ENCODE measurements at places on chromosomes 7 and 10. TPM values are rescaled to one million over a fixed set of nuclear protein-coding genes. Genes with fewer than 3 reads are reported as not detected.

Gene KIF11
- 1.0 TPM for polyA plus RNA-seq

Gene NDUFA5
- polyA plus RNA-seq: 36.5 TPM

Gene PDZD8
- 11.0 TPM for polyA plus RNA-seq

Gene ZNF467
- polyA plus RNA-seq: 18.6 TPM

Gene SLC26A4
- 8.7 TPM for polyA plus RNA-seq

Gene HDAC9
- polyA plus RNA-seq: 2.2 TPM

Gene CPA5
- 0.08 TPM for polyA plus RNA-seq

Gene EIF4EBP2
- 22.9 TPM for polyA plus RNA-seq

Gene C7orf33
- polyA plus RNA-seq: not detected

Gene C7orf57
- polyA plus RNA-seq: 2.3 TPM

Gene EPHB6
- polyA plus RNA-seq: 8.5 TPM

Gene CNNM1
- 0.16 TPM for polyA plus RNA-seq
